ENCODE measurements at places on chromosomes 7 and 10. TPM values are rescaled to one million over a fixed set of nuclear protein-coding genes. Genes with fewer than 3 reads are reported as not detected.
A peak's percentile ranks its signal among the peaks of the same experiment; 100 is the strongest.

DNA sequence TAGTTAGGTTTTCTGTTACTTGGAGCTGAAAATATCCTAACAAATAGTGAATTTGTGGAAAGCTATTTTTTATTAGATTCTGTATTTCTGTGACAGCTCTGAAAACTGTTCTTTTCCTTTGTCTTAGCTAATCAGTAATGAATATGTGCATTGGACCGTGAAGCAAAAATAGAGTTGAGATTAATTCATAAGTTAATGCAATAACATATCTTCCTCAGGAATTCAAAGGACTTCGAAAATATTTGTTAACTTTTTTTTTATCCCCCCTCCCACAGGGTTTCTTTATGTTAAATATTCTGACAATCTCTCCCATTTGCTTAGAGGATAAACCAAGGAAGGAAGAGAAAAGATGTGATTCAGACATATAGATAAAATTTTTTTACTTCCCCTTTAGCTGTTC, 101.4 kb downstream of the PODXL start:
- H3K36me3 ChIP-seq: peaks cover 13% of the 10 kb centered on the region
- H3K4me3 ChIP-seq: no peak overlapping the region
- H3K4me1 ChIP-seq: peaks cover 3% of the 10 kb centered on the region
- no peak overlapping the region for H3K27ac ChIP-seq
- no peaks in the 10 kb centered on the region for H3K27me3 ChIP-seq

DNA sequence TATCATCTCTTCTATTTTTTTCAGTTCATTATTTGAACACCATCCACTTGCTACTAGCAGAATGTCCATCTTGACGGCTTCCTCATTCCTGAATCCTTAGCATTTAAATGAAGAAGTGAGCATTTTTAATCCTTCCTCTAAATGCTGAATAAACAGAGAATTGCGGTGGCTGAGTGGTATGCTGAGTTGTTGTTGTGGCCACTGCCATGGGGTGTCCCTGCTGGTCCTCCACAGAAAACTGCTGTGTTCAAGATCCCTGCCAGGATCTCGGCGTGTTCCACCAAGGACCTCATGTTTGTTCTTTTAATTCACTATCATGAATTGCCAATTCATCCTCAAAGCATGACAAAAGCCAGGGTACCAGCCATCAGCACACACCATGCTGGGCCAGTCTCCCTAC, 48.9 kb upstream of the HABP2 start:
- H3K27me3 ChIP-seq: peaks cover 8% of the 10 kb centered on the region
- no peak overlapping the region for H3K27ac ChIP-seq
- DNase-seq: no peak
- H3K4me3 ChIP-seq: no peak overlapping the region

DNA sequence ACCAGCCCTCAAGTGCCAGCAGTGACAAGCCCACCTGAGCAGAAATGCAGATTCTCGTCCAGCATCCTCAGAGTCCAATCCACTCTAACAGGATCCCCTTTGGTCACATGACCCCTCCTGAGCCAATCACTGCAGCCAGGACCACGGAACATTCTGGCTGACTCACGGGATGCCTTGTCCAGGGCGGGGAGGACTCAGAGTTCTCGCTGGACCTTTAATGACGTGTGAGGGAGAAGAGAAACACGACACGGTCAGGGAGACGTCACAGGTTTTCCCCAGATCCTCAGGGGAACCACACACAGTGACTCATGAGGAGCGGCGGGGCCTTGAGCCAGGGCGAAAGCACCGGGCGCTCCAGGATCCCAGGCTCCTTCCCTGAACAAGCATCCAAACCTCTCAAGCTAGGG, 155.7 kb downstream of the PTPRN2 start:
- no peak overlapping the region for H3K27ac ChIP-seq
- no peak for DNase-seq
- peaks cover 8% of the 10 kb centered on the region for H3K27me3 ChIP-seq
- H3K4me1 ChIP-seq: no peaks in the 10 kb centered on the region

KIF11 gene
- total RNA-seq: 57.3 TPM

EGR2 gene
- total RNA-seq: 66.9 TPM

DNA sequence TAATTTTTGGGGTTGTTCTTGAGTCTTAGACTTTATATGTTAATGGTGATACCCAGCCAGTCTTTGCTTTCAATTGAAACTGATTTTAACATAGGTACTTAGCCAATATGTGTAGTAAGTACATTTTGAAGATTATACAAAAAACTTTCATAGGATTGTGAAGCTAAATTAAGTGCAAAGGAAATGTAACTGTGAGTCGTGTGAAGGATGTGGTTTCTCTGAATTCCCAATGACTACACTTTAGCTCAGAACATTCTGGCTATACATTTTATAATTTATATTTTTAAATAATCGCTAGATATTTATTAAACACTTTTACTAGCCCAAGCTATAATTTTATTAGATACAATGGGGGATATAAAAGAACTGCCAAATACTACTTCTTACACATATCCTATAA, 359.3 kb downstream of the PCLO start:
- DNase-seq: no peak
- H3K4me3 ChIP-seq: no peak overlapping the region

GRCh38 chr10:70934701-70935100, 46.3 kb upstream of the PCBD1 start:
- H3K27me3 ChIP-seq: peaks cover 3% of the 10 kb centered on the region
- no peak overlapping the region for H3K4me3 ChIP-seq
- no peak for DNase-seq
- H3K36me3 ChIP-seq: no peaks in the 10 kb centered on the region

DNA sequence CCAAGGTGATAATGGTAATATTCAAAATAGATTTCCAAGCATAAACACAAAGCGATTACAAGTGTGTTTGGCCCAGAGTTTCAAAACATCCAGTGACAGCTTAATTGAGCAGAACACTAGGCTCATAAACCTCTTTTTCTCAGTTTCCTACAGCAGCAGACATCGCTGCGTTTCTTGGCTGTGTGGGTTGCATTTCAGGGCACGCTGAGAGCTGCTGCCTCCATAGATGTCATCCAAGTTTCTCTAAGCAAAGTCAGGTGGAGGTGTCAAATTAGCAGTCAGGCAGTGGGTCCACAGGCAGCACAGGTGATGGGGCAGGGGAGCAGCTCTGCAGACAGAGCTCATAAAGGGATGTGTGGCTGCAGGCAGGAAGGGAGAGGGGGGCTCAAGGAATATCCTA, 50.5 kb upstream of the COL13A1 start:
- no peak overlapping the region for H3K27ac ChIP-seq
- peaks cover 17% of the 10 kb centered on the region for H3K27me3 ChIP-seq
- H3K4me3 ChIP-seq: no peak overlapping the region
- no peaks in the 10 kb centered on the region for H3K4me1 ChIP-seq
- DNase-seq: no peak

DNA sequence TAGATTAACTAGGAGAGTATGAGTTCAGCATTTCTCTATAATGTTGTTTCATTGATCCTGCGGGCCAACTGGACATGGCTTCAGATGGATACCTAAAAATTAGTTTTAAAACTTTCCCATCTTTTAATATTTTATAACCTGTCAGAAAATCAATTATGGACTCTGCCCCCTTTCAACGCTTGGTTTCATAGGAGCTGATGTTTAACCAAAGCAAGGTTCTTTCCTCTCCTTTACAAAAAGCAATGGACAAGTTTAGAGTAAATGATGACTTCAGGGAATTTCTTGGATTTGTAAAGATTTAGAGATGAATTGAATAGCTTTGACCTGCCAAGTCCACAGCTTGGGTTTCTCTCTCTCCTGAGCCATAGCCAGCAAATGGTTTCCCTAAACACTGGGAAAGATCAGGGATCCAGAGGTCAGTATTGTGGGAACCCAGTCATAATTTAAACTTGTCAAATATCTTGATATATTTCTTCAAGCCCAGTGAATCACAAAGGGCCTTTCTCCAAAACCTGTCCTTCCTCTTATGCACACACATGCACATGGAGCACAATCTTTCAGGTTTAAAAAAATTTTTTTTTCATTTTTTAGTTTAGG, 177.1 kb downstream of the EVX1 start:
- no peak overlapping the region for H3K4me3 ChIP-seq
- H3K27ac ChIP-seq: no peak overlapping the region
- no peaks in the 10 kb centered on the region for H3K36me3 ChIP-seq
- no peaks in the 10 kb centered on the region for H3K4me1 ChIP-seq
- DNase-seq: no peak

DNA sequence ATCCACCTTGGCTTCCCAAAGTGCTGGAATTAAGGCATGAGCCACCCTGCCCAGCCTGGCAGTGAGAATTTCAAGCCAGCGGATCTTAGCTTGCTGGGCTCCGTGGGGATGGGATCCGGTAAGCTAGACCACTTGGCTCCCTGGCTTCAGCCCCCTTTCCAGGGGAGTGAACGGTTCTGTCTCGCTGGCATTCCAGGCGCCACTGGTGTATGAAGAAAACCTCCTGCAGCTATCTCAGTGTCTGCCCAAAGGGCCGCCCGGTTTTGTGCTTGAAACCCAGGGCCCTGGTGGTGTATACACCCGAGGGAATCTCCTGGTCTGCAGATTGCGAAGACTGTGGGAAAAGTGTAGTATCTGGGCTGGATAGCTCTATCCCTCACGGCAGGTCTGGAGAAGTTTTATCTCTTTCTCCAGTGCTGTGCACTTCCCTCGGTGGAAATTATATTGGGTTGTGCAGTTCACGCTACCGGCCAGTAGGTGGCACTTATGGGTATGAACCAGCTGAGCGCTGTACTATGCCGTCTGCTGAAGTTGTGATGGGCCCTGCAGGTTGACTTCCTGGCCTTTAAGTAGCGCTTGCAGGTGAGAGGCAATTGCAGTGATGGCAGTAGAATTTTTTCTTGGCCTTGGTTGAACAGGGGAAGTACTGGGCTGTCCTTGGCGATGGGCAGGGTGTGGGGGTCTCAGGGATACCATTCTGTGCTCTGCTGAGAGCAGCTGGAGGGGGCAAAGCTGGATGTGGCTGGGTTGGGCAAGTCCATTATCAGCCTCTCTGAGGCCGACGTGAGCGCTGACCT, 138.0 kb upstream of the MTPN start:
- peak; percentile 73 for DNase-seq
- H3K27ac ChIP-seq: no peak overlapping the region
- no peak overlapping the region for H3K4me3 ChIP-seq
- peaks cover 4% of the 10 kb centered on the region for H3K4me1 ChIP-seq

DNA sequence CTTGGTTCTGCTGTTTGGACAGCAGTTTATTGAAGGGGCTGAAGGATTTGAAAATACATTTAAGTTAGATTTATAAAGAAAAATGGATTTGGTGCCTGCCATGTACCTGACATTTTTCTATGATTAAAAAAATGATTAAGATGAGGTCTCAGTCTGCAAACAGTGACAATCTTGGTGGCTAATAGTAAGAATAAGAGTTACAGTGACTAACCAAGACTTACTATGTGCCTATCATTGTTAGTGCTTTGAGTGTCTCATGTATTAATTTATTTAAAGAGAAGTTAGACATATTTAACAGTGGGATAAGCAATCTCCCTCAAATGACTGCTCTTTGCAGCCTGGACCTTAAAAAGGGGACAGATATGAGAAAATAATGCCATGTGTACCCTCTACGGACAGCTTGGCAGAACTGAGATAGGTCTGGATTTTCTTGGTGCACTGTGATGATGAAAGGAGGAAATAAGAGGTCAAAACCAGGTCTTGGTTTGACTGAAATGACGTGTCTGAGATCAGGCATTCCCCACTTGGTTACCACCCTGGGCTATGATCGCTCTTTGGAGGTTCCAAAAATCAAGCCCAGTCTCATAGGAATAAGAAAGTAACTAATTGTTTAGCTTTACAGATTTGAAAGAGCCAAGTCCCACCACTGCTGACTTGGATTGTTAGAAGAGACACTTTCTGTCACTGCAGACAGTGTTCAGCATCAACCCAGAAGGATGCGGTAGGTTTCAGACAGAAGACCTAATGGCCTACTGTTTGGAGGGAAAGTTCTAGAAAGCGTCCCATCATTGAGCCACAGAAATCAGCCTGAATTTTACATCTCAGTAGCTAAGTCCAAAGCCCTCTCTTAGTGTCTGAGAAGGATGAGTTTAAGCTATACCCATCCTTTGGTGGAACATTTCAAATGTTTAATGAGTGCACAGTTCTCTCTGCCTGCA, 2.1 kb downstream of the CASP7 start:
- peak; percentile 67 for DNase-seq
- H3K36me3 ChIP-seq: peaks cover 29% of the 10 kb centered on the region
- H3K27me3 ChIP-seq: no peaks in the 10 kb centered on the region
- peaks cover 47% of the 10 kb centered on the region for H3K4me1 ChIP-seq
- H3K27ac ChIP-seq: peak overlapping the region; percentile 78
- peak overlapping the region; percentile 84 for H3K4me3 ChIP-seq

FAM13C gene
- total RNA-seq: not detected

LOXL4 gene
- total RNA-seq: not detected

DNA sequence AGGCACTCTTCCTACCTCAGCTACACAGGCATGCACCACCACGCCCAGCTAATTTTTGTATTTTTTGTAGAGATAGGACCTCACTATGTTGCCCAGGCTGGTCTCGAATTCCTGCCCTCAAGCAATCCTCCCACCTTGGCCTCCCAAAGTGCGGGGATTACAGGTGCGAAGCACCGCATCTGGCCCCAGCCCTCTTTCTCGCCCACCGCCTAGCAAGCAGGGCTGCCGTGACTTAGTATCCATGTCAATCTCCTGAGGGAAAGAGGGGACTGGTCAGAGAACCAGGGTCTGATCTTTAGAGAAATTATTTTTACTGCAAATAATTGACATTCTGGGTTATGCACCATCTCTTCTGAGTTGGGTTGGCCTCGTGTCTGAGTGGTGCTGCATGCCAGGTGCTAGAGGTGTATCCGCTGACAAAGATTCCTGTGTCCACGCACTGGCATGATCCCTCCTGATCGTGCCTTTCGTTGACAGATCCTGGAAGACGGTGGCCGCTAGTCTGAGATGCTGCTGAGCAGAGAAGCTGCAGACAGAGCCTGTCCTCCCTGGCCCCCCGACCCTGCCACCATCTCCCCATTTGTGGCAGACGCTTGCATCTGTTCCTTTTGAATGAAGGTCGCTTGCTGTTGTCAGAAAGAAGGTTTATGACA, 22.7 kb downstream of the WIPI2 start:
- DNase-seq: no peak
- H3K27ac ChIP-seq: no peak overlapping the region
- peaks cover 31% of the 10 kb centered on the region for H3K36me3 ChIP-seq
- peaks cover 6% of the 10 kb centered on the region for H3K4me1 ChIP-seq
- no peaks in the 10 kb centered on the region for H3K27me3 ChIP-seq
- no peak overlapping the region for H3K4me3 ChIP-seq

DNA sequence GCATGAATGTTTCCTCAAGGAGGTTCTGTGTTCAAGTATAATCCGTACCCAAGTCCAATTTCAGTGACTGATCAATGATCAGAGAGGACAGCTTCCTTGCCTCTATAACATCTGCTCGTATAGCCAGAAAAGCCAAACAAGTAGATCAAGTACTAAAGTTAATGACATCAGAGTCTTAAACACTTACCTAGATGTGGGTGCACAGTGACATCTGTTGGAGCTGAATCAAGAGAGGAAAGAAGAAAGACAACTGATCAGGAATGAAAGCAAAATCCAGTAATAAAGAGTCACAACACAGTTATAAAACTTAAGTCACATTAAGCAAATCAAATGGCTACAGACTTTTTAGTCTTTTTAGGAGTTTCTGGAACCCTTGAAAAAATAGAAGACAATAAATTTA, 236.5 kb downstream of the RELN start:
- no peak overlapping the region for H3K4me3 ChIP-seq
- no peak overlapping the region for H3K27ac ChIP-seq
- no peak for DNase-seq
- no peaks in the 10 kb centered on the region for H3K4me1 ChIP-seq

CNPY1 gene
- total RNA-seq: not detected

GRCh38 chr10:62479523-62479922, 105.4 kb downstream of the ZNF365 start:
- no peak overlapping the region for H3K4me3 ChIP-seq
- H3K4me1 ChIP-seq: no peaks in the 10 kb centered on the region
- no peak overlapping the region for H3K27ac ChIP-seq

GRCh38 chr10:14616955-14617730, 157.6 kb downstream of the FAM107B start:
- no peak overlapping the region for H3K27ac ChIP-seq
- no peaks in the 10 kb centered on the region for H3K36me3 ChIP-seq
- no peak overlapping the region for H3K4me3 ChIP-seq

All from activated CD4-positive, alpha-beta memory T cell treated with anti-CD3 and anti-CD28 coated beads for 36 hours (primary cell).